ENCODE measurements at places on chromosomes 6 and 20. TPM values are rescaled to one million over a fixed set of nuclear protein-coding genes. Genes with fewer than 3 reads are reported as not detected.
A peak's percentile ranks its signal among the peaks of the same experiment; 100 is the strongest.

Gene SEMG1
- polyA plus RNA-seq, result not detected

Gene TSPO2
- polyA plus RNA-seq, result 0.66 TPM

Gene NKX2-2
- polyA plus RNA-seq, result not detected

Gene UBE2C
- polyA plus RNA-seq, result 68.6 TPM

Gene CEP250
- 43.0 TPM for polyA plus RNA-seq

Gene POU5F1
- polyA plus RNA-seq, result 1.9 TPM

Gene WFDC2
- polyA plus RNA-seq, result 215 TPM

Gene FOXA2
- not detected for polyA plus RNA-seq

Gene PARD6B
- 23.2 TPM for polyA plus RNA-seq

Gene EPB41L2
- polyA plus RNA-seq, result 164 TPM

Gene WFDC5
- polyA plus RNA-seq, result not detected

Gene MOG
- 0.06 TPM for polyA plus RNA-seq

GRCh38 chr20:9628141-9628540 is 113.8 kb downstream of the LAMP5 start:
- DNase-seq, result no peak

DNA sequence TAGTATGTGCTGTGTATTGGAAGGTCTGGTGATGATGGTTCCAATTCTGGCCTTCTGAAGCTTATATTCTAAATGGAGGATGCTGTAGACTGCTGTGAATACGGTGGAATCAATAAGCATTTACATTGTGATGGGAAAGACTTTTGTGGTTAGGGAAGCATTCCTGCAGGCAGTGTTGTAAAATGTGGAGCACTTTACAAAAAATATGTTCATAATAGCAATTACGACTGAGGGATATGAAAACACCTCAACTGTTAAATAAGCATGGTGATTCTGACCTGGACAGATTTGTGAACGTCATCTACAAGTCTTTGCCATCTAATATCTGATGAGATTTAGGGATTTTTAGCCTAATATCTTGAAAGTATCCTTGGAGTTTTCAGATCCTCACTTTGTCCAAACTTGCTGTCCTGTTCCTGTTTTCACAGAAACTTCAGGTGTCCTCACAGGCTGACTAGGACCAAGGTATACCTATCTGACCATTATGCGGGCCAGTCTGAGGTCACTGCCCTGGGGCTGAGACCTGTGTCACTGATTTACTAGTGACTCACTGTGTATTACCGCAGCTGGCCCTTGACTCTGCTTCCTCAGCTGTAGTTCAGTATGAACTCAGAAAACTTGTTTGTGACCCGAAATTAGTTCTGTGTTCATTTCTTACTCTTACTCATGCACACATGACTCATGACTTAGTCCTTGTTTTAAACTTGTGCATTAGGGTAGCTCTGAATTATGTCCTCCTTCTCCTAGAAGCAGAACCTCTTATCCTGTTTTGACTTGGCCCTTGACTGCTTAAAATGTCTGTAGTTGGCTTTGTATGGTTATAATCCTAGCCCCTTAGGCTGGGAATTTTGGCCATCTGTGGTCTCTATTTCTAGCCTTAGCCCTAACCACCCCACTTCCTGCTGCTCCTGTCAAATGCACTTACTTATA is 343.0 kb downstream of the CDKAL1 start:
- DNase-seq, result no peak

GRCh38 chr6:92748131-92748530 is 671.2 kb downstream of the EPHA7 start:
- no peak for DNase-seq

DNA sequence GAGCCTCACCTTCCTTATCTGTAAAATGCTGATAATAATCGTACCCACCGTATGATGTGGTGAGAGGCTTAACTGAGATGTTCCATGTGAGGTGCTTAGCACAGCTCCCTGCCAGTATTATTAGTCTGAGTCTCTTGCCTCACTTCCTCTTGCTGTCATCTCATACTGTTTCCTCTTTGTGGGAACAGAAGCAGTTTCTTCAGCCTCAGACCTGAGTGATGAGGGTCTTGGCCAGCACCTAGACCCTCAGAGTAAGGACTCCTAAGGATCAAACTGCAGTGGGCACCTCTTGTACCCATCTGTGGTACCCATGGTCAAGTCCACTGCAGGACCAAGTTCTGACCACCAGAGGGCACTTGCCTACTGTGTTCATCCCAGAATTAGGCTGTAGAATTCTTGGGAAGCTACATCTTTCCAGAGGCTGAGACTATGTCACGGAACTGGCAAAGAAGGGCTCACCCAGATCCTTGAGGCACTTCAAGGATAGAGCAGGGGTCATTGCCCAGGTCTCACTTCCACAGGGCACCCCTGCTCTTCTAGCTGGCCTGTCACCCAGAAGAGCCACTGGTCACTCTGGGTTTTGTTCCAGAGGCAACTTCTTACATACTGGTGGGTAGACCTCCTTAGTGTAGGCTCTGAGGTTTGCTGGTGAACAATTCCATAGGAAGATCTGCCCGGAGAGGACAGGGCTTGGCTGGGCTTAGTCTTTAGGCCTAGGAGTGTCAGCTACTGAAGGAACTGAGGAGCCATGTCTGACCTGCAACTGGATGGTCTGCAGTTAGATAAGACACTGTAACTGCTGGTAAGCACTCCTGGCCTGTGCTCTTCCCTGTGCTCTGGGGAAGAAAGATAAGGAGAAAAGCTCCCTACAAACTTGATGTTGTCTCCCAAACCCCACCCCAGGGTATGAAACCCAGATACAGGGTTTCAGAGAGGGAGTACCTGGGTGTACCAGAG is 20.6 kb upstream of the SGK2 start:
- peak; percentile 38 for DNase-seq

GRCh38 chr6:147077251-147077650 is 127.0 kb upstream of the STXBP5 start:
- DNase-seq, result no peak

GRCh38 chr6:144834426-144835038 is 549.4 kb downstream of the UTRN start:
- no peak for DNase-seq

GRCh38 chr6:19356692-19357091 is 480.5 kb upstream of the ID4 start:
- DNase-seq, result no peak

GRCh38 chr6:53331678-53332077 is 17.1 kb downstream of the ELOVL5 start:
- DNase-seq, result no peak

GRCh38 chr6:24426729-24427446 is 24.2 kb downstream of the MRS2 start:
- DNase-seq, result no peak

DNA sequence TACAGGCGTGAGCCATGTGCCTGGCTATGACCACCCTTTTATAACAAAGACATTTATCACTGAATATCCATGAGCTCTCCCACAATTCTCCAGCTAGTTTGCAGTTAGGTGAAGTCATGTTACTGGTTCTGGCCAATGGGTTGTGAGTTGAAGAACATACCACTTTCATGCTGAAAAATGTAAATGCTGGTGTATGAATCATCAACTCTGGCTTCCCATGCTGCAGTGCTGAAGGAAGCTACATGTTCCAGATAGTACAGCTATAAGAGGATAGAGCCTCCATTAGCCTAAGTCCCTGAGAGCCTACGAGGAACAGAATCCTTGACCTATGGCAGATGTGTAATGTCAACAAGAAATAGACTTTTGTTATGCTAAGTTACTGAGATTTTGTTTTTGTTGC is 180.4 kb downstream of the BTBD9 start:
- no peak for DNase-seq

GRCh38 chr20:21529863-21530262 is 16.0 kb upstream of the NKX2-2 start:
- no peak for DNase-seq

GRCh38 chr6:150150458-150150820 is 7.6 kb downstream of the PPP1R14C start:
- DNase-seq, result no peak

GRCh38 chr6:152532556-152533422 is 104.4 kb downstream of the SYNE1 start:
- DNase-seq, result no peak

DNA sequence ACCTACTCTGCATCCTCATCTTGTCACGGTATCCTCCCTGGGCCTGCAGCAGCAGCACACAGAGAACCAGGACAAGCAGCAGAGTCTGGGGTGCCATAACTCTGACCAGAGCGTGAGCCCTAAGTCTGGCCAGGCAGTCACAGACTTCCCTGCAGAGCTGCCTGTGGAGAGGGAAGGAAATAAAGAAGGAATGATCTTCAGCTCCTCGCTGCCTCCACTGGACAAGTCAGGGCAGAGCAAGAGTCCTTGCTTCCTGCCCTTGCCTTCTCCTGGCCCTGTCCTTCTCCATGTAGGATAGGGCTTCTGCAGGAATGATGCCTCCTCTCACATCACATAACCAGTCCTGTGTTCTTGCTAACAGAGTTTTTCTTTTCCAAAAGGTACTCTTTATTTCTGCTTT is 15.9 kb upstream of the WFDC11 start:
- no peak for DNase-seq

All from right renal pelvis (tissue), 4 donors.